ENCODE measurements at places on chromosomes 3 and 15.

- DNase-seq: no peak
These were observed 329.5 kb downstream of the OCA2 start for GRCh38 chr15:27769652-27770051.

GRCh38 chr3:94185753-94186152, 122.9 kb downstream of the NSUN3 start:
- DNase-seq: no peak

GRCh38 chr3:28624084-28624483, 275.5 kb upstream of the AZI2 start:
- DNase-seq: no peak

DNA sequence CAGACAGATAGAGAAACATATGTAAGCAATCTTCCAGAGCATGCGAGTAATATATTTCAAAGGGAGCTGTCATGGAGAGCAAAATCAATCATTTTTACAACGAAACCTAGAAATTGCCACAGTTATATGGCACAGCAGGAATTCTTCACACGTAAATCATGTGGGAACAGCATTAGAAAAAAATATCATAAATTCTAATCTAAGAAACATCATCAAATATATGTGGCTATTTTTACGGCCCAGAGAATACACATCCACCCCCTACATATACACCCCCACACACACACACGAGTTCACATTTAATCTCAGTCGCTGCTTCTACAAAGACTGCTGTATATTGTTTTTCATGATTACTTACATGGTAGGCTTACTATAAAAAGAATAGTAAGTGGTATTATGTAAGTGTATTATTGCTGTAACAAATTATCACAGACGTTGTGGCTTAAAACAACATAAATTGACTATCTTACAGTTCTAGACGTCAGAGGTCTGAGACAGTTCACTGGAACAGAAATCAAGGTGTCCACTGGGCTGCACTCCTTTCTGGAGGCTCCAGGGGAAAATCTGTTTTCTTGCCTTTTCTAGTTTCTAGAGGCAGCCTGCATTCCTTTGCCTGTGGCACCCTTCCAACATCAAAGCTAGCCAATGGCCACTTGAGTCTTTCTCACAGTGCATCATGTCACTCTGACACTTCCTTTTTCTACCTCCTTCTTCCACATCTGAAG, 363.3 kb downstream of the ULK4 start:
- DNase-seq: peak; percentile 54

- DNase-seq: no peak
These were observed 7.2 kb downstream of the DNASE1L3 start for GRCh38 chr3:58203541-58203940.

GRCh38 chr15:51536965-51537574, 85.5 kb downstream of the DMXL2 start:
- no peak for DNase-seq

- no peak for DNase-seq
These were observed 32.0 kb downstream of the LSAMP start for GRCh38 chr3:116413319-116413718.
